ENCODE measurements at places on chromosomes 6 and 20.

DNA sequence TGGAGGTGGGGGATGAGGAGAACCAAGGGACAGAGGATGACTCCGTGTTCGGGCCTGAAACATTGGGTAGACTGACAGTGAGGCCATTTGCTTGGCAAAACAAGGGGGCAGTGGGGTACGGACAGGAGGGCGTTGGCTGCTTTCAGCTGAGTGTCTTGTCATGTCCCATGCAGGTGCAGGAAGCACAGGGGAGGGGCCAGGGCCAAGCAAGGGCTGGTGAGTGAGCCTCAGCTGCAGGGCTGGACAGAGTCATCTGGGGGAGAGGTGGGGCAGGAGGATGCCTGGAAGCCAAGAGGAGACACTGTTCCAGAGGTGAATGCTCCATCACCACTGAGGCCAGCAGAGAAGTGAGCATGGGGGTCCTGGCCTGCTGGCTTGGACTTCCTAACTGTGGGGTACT, 78.4 kb downstream of the ERMARD start:
- H3K36me3 ChIP-seq = no peaks in the 10 kb centered on the region
- H3K27ac ChIP-seq = no peak overlapping the region

DNA sequence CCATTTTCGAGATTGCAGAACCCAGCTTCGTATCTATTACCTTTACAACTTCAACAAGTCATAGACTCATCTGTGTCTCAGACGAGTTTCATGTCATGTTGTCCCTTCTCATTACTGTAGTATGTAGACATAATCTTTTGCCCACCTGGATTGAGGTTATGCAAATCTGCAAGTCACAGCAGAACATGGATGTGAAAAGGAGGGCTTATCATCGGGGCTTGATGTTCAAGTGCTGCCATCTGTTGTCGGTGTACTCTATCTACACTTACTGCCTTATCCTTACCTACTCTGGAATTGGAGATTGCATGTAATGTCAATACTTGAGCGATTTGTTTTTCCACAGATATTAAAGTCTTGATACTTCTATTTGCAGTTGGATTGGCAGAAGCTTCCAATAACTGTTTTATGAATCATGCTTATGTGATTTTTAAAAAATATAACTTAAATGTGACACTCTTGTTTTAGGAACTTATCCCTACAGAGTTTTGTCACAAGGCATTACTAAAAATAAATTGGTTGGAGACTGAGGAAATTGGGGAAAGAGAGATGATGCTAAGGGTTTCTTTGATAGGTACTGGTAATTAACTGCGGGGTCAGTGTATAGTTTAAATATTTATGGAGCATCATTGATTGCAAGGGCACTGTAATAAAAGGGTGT, 3.0 kb upstream of the GOPC start:
- no peak overlapping the region for H3K4me3 ChIP-seq
- DNase-seq = peak; percentile 32
- peaks cover 5% of the 10 kb centered on the region for H3K27me3 ChIP-seq
- H3K36me3 ChIP-seq = no peaks in the 10 kb centered on the region
- H3K27ac ChIP-seq = no peak overlapping the region
- H3K4me1 ChIP-seq = peaks cover 23% of the 10 kb centered on the region

GRCh38 chr6:111713811-111714210, 108.1 kb upstream of the TRAF3IP2 start:
- peak overlapping the region; percentile 70 for H3K27ac ChIP-seq
- peaks cover 60% of the 10 kb centered on the region for H3K4me1 ChIP-seq
- no peak for DNase-seq
- no peak overlapping the region for H3K4me3 ChIP-seq
- H3K36me3 ChIP-seq = peaks cover 67% of the 10 kb centered on the region
- no peaks in the 10 kb centered on the region for H3K27me3 ChIP-seq

- H3K4me1 ChIP-seq = no peaks in the 10 kb centered on the region
- no peaks in the 10 kb centered on the region for H3K27me3 ChIP-seq
- DNase-seq = no peak
- no peak overlapping the region for H3K4me3 ChIP-seq
- no peak overlapping the region for H3K27ac ChIP-seq
These were observed 51.9 kb upstream of the UBR2 start for GRCh38 chr6:42511803-42512422.

GRCh38 chr6:157911278-157911677, 70.4 kb upstream of the SYNJ2 start:
- no peak for DNase-seq
- no peaks in the 10 kb centered on the region for H3K4me1 ChIP-seq
- peaks cover 50% of the 10 kb centered on the region for H3K36me3 ChIP-seq

DNA sequence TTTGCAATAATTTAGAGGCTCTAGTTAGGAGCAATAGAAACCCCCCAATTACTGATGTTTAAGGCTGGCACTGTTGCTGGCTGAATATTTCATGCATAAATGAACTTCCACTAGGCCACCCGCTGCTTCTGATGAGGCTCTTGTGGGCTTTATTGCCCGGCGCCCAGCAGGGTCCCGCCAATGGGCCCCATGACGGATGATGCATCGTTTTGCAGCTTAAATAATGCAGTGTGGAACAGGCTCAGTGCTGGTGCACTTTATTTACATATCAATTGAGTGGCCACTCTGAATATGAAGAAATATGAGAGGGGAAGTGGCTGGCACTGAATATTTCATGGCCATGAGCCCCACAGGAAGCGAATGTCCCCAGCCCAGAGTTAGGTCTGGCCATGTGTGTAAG, 155.3 kb upstream of the MAFB start:
- no peak for DNase-seq
- H3K27ac ChIP-seq = no peak overlapping the region
- no peaks in the 10 kb centered on the region for H3K4me1 ChIP-seq
- no peaks in the 10 kb centered on the region for H3K36me3 ChIP-seq
- H3K4me3 ChIP-seq = no peak overlapping the region

DNA sequence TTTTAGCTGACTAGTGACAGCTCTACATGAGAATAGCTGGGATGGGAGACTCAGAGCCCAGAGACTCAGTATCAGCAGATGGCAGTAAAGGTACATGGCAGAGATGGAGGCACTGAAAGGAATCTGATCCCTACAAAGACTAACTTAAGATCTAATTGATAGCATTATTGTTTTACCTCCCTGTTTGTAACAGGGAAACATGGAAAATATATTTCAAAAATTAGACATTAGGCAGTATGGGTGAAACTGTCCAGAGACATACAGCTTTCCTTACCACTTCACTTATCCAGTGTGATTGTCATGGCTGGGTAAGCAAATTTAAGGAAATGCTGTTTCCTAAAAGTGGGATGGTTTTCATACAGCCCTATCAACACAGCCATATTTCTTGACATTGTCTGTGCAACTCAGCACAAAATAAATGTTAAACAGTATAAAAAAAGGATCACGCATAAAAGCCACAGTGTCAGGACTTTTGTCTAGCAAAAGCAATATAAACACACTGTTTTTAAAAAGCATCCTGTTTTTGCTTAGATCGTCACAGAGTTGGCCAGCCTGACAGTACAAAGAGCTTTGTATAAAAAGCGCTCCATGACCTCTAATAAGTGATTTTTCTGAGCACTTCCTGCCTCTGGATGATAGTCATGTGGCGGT, 376.9 kb downstream of the PHF3 start:
- DNase-seq = no peak
- H3K27me3 ChIP-seq = no peaks in the 10 kb centered on the region
- no peaks in the 10 kb centered on the region for H3K36me3 ChIP-seq
- no peaks in the 10 kb centered on the region for H3K4me1 ChIP-seq
- H3K4me3 ChIP-seq = no peak overlapping the region
